Dorsolateral prefrontal cortex (tissue), 122 donors: ENCODE measurements at places on chromosomes 12 and 14.
A peak's percentile ranks its signal among the peaks of the same experiment; 100 is the strongest.

DNA sequence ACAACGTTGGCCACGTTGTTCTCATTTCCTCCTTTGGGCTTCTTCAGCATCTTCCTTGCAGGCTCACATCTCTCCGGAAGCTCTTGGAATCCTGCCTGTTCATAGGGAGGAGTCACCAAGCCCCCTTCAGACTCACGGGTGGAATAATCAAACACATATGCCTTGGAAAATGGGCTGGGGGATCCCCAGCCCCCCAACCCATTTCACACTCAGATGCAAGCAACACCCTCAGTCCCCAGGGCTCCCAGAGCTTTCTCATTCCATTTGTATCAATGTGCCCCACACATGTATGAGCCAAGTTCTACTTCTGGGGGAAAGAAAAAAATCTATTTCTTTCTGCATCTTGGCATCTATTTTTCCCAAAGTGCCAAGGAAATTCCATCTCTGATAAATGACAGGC, 33.1 kb downstream of the WSCD2 start:
- DNase-seq = no peak

DNA sequence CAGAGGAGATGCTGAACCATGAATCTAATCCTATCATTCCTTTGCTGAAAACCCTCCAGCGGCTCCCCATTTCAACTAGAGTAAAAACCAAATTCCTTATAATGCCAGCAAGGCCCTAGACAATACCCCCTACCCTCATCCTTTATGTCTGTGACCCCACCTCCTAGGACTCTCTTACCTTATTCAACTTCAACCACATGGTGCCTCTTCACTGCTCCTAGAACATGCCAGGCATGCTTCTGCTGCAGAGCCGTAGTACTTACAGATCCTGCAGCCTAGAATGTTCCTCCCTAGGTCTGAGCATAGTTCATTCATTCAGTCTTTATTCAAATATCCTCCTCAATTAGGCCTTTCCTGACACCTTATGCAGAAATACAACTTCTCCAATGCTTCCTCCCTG, 54.9 kb downstream of the DCAF5 start:
- no peak for DNase-seq

GRCh38 chr14:103301512-103302354, 32.3 kb upstream of the EIF5 start:
- no peak for DNase-seq

DNA sequence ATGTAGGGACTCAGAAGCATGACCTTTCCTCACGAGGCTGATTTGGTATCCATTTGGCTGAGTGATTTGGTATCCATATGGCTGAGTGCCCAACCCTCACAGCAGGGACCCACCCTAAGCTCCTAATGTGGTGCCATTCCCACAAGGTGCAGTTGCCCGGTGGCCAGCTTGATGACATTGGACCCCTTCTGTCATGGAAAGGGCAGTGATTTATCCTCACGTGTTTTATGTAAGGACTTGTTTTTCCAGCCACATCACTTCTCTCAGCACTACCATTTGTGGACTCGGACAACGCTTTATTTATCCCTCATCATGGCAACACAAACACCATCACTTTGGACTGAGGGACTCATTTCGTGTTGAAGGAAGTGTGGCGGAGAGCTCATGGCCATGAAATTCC, 8.5 kb upstream of the CDC42BPB start:
- DNase-seq = no peak

DNA sequence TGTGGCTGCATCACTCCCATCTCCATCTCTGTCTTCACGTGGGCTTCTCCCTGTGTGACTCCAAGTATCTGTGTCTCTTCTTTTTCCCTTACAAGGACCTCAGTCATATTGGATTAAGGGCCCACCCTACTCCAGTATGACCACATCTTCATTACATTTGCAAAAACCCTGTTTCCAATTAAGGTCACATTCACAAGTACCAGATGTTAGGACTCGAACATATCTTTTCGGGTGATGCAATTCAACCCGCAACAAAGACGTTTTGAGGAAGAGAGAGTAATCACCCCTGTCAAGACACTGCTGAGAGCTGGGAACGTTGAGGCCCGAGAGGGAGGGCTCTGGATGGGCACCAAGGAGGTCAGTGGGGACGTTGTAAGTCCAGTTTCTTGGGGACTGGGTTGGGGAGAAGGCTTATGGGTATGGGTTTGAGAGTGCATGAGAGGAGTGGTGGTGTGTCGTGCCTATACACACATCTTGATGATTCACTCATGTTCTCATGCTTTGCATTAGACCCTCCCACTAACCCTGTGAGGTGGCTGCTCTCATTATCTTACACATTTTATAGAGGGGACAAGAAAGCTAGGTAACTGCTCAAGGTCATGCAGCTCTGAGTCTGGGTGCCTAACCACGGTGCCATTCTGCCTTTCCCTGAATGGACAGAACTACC, 12.1 kb upstream of the IFI27 start:
- DNase-seq = no peak

GRCh38 chr12:125922330-125922729, 857.1 kb downstream of the AACS start:
- no peak for DNase-seq

DNA sequence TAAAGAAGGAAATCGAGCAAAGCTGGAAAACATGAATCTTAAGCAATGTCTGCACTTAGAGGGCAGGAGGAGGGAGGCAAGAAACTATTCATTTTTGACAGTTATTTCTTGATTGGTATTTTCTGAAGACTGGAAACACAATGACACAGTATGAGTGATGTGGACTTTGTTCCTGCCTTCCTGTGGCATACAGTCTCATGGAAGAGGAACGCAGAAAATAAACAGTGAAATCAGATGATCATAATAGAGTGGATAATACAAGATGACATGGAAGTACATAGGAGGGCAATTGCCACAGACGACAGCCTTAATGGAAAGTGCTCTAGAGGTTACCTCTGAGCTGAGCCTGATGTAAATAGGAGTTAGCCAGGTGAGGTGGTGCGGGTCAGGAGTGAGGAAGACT, 140.4 kb upstream of the MAX start:
- no peak for DNase-seq

DNA sequence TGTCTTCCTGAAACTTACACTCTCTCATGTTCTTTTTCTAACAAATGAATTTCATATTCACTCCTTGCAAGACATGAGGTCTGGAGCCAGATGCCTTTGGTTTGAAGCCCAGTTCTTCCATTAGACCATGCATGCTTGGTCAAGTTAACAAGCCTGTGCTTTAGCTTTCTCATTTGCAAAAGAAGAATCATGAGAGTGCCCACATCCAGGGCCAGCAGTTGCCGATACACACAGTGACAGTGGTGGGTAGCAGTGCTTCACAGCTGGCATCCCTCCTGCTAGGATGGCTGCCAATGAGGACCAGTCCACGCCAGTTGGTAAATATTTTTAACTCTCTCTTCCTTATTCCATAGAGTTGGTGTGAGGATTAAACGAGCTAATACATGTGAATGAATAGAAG, 163.1 kb downstream of the PHLDA1 start:
- DNase-seq = no peak

DNA sequence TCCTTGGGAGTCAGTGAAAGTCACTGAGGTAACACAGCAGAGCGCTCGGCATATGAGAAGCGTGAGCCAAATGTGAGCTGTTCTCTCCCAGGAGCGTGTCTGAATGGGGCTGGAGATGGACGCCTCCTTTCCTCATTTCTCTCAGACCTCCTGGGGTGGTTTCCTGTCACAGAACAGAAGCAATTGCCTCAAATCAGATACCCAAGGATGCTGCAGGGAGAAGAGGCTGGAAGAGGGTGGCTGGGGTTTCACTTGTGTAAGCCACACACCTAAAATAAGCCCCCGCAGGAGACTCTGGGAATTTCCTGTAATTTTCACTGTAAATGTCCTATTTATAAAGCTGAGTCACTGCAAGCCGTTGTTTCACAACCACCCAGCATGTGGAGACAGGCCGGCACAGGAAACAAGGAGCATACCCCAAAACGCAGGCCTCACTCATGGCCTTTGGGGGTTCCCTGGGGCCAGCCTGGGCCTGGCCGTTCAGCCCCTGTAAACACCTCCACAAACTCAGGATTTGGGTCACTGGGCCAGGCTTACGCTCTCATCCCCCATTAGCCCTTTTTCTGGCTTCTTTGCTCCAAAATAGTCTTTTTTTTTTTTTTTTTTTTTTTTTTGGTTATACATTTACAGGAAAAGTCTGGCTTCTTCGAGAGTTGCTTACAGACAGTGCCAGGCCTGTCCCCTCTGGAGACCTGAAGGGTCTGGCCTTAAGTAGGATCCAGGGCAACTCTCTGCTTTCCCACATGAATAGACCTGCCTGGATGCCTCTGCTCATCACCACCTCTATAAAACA, 55.3 kb downstream of the VCPKMT start:
- no peak for DNase-seq

GRCh38 chr12:308511-308910, 45.9 kb upstream of the SLC6A13 start:
- no peak for DNase-seq

GRCh38 chr14:61380984-61381383, 59.6 kb downstream of the PRKCH start:
- DNase-seq = no peak

GRCh38 chr12:28868414-28868813, 280.7 kb upstream of the FAR2 start:
- DNase-seq = no peak

GRCh38 chr14:36069535-36069900, 107.0 kb downstream of the PTCSC3 start:
- peak; percentile 33 for DNase-seq

GRCh38 chr12:124797321-124797720, 66.3 kb downstream of the SCARB1 start:
- no peak for DNase-seq

GRCh38 chr12:113232840-113233585, 11.7 kb downstream of the TPCN1 start:
- DNase-seq = no peak
